ENCODE measurements at places on chromosomes 7 and 10.

GRCh38 chr7:83429493-83429892 is 219.4 kb downstream of the SEMA3E start:
- DNase-seq = no peak

DNA sequence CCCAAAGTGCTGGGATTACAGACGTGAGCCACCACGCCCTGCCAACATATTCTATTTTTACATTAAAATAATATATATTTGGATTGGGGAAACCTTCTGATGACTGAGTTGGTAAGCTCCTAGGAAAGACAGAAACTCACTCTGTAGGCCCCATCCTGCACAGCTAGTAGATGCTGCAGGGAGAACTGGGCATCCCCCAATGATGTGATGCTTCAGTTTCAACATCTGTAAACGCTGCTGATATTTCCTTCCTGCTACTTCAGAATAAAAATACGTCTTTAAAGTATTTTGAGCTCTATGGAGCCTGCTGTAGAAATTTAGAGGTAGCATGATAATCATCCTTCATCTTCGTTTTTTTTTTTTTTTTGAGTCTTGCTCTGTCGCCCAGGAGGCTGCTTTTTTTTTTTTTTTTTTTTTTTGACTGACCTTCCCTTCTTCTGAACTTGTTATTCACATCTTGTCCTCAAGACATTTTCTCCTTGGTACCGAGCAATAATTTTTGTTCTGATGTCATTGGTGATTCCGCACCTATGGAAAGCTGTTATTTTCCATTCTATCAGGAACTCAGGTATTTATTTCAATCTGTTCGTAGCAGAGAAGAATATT is 21.8 kb upstream of the INPP5F start:
- no peak for DNase-seq

- DNase-seq = no peak
These were observed 98.9 kb downstream of the HERPUD2 start for GRCh38 chr7:35596061-35596460.

- DNase-seq = no peak
These were observed 32.5 kb upstream of the EFCAB10 start for GRCh38 chr7:105613611-105614330.

- peak; percentile 88 for DNase-seq
These were observed 1.7 kb upstream of the LFNG start for GRCh38 chr7:2517678-2518507.

- DNase-seq = no peak
These were observed 3.5 kb upstream of the HOGA1 start for GRCh38 chr10:97580421-97581367.

- DNase-seq = no peak
These were observed 31.3 kb downstream of the PFKP start for GRCh38 chr10:3098689-3099088.

DNA sequence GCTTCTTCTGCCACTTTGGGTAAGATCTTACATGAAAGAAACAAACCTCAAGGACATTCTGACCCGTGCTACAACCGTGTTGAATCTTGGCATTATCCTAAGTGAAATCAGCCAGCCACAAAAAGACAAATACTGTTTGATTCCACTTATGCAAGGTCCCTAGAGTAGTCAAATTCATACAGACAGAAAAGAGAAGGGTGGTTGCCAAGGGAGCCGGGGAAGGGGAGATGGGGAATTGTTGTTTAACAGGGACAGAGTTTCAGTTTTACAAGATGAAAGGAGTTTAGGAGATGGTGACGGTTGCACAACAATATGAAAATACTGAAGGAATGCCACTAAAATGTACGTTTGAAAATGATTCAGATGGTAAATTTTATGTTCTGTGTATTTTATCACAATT is 12.2 kb upstream of the CLEC2L start:
- no peak for DNase-seq

- no peak for DNase-seq
These were observed 16.9 kb downstream of the TMEM106B start for GRCh38 chr7:12228024-12228423.

GRCh38 chr7:36916116-36916515 is 191.8 kb upstream of the AOAH start:
- DNase-seq = no peak

GRCh38 chr10:101373063-101373462 is 19.1 kb downstream of the BTRC start:
- DNase-seq = no peak

DNA sequence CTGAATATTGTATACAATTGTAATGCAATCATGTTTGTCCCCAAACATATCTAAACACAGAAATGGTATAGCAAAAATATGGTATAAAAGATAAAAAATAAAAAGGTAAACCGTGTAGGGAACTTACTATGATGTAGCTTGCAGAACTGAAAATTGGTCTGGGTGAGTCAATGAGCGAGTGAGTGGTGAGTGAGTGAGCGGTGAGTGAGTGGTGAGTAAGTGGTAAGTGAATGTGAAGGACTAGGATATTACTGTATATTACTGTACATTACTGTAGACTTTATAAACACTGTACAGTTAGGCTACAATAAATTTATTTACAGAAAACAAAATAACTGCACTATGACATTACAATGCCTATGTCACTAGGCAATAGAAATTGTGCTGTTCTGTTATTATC is 1163.2 kb upstream of the SORCS1 start:
- DNase-seq = no peak

- no peak for DNase-seq
These were observed 105.9 kb downstream of the ARHGAP12 start for GRCh38 chr10:31822616-31823318.

DNA sequence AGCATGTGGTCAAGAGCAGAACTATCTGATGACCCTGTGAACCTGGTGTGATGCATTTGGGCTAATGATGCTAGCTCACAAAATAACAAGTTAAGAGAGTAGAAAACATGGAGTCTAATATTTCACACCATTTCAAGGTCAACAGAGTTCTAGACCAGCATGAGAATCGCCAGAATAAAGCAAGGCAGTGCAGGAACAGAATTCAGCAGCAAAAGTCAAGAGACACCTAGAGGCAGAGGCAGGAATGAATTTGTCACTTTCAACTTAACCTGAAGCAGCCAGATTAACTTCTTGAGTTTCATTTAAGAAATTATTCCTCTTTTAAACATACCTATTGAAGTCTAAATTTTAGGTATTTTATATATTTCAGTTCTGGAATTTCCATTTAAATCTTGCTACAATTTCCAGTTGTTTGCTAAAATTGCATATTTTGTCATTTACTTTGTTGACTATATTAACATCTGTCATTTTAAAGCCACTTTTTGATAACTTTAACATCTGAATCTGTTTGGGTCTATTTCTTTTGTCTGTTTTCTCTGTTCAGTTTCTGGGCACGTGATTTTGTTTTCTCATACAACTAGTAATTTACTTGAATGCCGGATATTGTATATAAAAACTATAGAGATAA is 44.2 kb upstream of the PRSS58 start:
- DNase-seq = peak; percentile 28

- DNase-seq = no peak
These were observed 20.5 kb upstream of the RHEB start for GRCh38 chr7:151540146-151540545.

GRCh38 chr7:159042581-159043101 is 102.0 kb downstream of the VIPR2 start:
- DNase-seq = no peak

DNA sequence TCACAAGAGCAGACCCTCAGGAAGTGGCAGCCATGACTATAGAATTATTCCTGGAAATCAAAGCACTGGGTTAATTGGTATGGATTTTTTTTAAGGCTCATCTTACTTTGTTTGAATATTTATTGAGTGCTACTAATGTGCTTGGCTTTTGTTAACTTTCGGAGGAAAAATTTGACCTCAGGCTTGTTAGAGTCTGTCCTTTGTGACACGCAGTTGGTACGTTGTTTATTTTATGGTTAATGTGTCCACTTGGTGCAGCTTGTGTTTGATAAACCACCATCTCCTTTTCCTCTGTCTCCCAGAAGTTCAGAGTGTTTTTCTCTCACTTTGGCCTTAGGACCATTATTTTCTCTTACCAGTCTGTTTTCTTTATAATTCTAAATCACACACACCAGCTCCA is 268.6 kb downstream of the SDK1 start:
- no peak for DNase-seq

- no peak for DNase-seq
These were observed 118.8 kb upstream of the AKR1E2 start for GRCh38 chr10:4707221-4707620.

DNA sequence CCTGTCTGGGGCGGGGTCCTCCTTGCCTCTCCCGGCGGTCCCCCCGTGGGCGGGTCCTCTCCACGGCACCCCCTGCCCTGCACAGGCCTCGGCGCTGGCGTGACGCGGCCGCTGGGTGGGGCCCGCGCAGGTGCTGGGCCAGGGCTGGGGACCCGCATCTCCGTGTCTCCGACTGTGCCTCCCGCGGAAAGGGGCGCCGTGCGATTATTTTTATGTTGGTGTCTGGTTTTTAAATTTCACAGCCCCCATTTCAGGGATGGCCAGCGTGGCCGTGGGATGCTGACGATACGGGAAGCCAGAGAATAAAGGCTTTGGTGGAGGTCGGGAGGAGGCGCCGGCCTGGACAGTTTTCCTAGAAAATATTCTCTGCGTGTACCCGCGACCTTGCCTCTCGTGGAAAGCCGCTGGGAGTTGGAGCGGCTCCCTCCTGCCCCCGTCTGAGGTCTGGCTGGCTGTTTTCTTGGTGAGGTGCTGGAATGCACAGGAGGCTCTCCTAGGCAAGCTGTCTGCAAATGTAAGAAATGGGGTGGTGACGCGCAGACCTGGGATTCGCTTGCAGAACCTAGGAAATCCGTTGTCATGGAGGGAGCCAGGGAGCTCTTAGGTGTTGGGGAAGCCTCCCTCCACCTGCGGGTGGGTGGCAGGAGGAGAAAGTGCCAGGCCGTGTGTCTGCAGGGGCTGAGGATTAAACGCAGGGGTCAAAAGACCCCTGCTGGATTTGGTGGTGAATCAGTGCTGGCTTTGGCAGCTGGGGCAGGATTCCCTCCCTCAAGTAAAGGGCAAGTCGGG is 28.7 kb upstream of the JAKMIP3 start:
- no peak for DNase-seq

GRCh38 chr7:43925984-43926797 is at the start of gene UBE2D4:
Gene UBE2D4, plus strand, starts transcription at chr7:43926436. Its CDS starts 97 bp downstream, at chr7:43926533.
- DNase-seq = peak; percentile 82

DNA sequence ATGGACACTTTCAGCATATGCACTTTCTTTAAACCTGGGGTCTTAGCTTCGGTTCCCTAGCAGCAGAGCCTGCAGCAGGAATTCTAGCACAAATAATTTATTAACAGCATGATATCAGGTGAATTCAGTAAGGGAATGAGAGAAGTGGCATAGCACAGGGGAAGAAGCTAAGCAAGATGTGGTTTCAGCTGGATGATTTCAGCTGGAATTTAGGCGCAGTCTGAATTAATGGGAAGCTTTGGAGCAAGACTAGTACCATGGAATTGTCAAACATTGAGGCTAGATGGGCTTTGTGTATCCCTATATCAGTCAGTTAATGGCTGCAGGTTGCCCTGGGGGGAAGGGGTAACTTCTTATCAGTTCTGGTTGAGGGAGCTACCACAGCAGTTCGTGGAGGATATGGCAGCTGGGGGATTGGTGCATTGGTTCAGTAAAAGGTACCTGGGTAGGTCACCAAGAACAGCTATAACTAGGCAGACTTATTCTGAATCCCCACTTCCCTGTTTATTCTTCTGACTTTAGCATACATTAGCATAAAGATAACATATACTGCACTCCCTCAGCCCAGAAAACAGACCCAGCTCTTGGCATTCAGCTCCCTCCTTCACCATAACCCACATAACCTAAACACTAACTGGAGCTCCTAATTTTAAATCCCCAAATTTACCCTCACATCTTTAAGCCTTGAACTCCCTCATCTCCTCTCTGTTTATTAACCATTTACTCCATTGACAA is 46.8 kb upstream of the NAMPT start:
- no peak for DNase-seq

DNA sequence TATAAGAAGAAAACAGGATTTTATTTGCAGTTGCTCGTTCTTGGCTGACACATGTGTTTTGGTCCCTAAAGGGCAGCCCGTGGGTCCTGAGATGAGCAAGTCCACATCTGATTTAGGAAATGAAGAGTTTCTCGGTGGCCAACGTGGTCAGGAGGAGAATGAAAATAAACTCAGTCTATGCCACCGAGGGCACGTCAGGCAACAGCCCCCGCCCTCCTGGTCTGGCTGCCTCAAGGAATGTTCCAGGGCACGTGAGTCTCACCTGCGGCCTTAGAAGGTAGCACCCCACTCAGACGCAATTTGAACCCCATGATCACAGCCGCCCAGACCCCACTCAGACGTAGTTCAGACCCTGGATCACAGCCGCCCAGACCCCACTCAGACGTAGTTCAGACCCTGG is 197.2 kb downstream of the ADARB2 start:
- no peak for DNase-seq

- DNase-seq = no peak
These were observed 47.4 kb downstream of the LRRC4 start for GRCh38 chr7:127983804-127984332.

GRCh38 chr7:104127204-104127603 is 80.6 kb downstream of the ORC5 start:
- DNase-seq = no peak

DNA sequence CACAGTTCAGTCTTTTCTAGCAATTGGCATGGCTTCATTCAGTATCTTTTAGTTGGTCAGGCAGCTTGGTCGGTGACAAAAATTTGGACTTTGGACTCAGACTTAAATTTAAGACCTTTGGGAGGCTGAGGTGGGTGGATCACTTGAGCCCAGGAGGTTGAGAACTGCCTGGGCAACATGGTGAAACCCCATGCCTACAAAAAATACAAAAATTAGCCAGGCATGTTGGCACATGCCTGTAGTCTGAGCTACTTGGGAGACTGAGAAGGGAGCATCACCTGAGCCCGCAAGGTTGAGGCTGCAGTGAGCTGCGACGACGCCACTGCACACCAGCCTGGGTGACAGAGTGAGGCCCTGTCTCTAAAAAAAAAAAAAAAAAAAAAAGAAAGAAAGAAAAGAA is 19.5 kb upstream of the ITPRID1 start:
- no peak for DNase-seq
